ENCODE measurements at places on chromosomes 2 and 18. TPM values are rescaled to one million over a fixed set of nuclear protein-coding genes. Genes with fewer than 3 reads are reported as not detected.

The CHRND gene
- total RNA-seq, result not detected

The TNFRSF11A gene
- total RNA-seq, result 5.5 TPM

The NPHP1 gene
- total RNA-seq, result 6.1 TPM

The SS18 gene
- total RNA-seq, result 92.8 TPM

The ALKAL2 gene
- not detected for total RNA-seq

The WDSUB1 gene
- 6.1 TPM for total RNA-seq

The SMAD4 gene
- 120 TPM for total RNA-seq

The CCDC148 gene
- total RNA-seq, result 0.27 TPM

The HPCAL1 gene
- 70.2 TPM for total RNA-seq

The TBC1D8 gene
- 62.6 TPM for total RNA-seq

The LIMS4 gene
- total RNA-seq, result 11.6 TPM

The SFTPB gene
- total RNA-seq, result not detected

The ARHGEF4 gene
- not detected for total RNA-seq

Measured in thoracic aorta endothelial cell (primary cell).